Aorta (tissue), 5 donors: ENCODE measurements at places on chromosomes 5 and 9. TPM values are rescaled to one million over a fixed set of nuclear protein-coding genes. Genes with fewer than 3 reads are reported as not detected.

The FSTL4 gene
- total RNA-seq = 0.42 TPM

The ENTPD2 gene
- total RNA-seq = 1.7 TPM

The SPATA31C1 gene
- total RNA-seq = not detected

The BTNL8 gene
- 0.29 TPM for total RNA-seq

The GRIN1 gene
- total RNA-seq = not detected

The OR1L6 gene
- total RNA-seq = not detected

The GADD45G gene
- 4.7 TPM for total RNA-seq

The PAIP2 gene
- total RNA-seq = 82.1 TPM

The FGFR4 gene
- 0.57 TPM for total RNA-seq

The IFNA2 gene
- not detected for total RNA-seq

The ERBIN gene
- 64.0 TPM for total RNA-seq

The GDA gene
- total RNA-seq = not detected

The ARHGEF37 gene
- 18.0 TPM for total RNA-seq

The MXD3 gene
- total RNA-seq = 9.2 TPM

The PCDHGA4 gene
- total RNA-seq = 7.1 TPM

The SPINK7 gene
- not detected for total RNA-seq

GRCh38 chr5:147539053-147539452, 29.2 kb upstream of the DPYSL3 start:
- no peak for DNase-seq

DNA sequence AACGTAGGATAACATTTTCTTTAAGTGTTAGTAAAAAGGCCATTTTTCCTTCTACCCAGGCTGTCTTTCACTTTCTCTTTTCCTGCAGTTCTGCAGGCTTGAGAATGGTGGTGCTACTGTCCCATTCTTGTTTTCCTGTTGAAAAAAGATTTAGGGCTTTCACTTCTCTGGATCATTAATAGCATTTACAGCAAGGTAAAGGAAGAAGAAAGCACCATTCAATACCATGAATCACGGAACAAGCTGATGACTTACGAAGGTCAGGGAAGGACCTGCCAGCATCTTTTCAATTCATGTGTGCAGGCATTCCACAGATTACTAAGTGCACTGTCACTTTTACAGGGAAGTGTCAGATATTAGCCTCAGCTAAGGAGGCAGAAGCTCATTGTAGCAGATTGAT, 292.8 kb downstream of the YTHDC2 start:
- no peak for DNase-seq

DNA sequence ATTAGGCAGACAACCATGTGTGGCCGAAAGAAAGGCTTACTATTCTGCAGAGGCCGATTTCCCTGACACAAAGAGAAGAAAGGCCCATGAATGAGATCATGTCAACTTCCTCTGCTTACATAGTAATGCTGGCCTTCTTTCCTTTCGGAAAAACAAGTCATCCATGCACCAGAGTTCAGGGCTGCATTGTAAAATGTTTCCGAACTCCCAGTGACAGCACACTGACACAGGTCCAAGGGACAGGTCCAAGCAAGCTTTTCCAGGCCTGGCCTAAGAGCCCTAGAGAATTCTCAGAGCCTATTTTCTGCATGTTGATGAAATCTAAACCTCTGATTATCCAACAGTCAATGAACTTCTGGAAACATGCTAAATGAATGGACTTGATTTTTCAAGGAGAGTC, 140.9 kb downstream of the ZNF608 start:
- DNase-seq = no peak

DNA sequence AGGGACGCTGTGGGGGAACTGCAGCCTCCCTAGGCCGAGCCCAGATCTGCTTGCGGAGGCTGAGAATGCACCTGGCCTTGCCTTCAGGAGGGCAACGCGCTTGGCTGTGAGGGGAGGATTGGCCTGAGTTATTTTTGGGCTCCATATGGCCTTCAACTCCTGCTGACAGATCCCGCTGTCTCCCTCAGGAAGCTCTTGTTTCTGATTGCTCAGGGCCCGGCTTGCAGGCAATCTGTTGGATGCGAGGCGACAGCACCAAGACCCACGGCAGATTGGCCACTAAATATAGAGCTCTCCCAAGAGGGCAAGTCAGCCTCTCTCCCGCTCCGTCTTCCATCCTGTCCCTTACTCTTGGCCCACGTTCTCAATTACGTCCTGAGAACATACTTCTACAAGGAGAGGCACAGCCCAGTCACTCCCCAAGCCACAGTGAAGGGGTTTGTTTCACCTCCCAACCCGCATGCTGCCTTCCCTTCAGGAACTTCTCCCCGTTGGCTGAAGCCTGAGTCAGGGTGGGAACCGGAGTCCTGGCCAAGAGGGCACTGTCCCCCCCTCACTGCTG, 53.6 kb downstream of the RASGEF1C start:
- DNase-seq = peak; percentile 57

DNA sequence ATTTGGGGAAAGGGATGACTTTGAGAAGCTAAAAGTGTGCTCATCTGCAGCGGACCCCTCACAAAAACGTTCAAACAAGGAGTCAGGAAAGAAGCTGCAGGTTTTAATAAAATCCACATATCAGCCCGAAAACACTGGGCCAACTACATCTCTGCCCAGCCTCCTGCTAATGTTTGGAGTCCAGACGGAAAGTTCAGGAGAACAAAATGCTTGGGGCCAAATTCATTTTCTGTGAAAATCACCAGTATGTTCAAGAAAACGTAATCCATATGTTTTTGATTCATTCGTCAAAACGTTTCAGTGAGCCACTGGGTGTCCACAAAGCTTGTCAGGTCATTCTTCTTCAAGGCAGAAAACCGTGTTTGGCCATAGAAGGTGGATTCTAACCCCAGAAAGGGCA, 87.5 kb upstream of the GAS1 start:
- DNase-seq = no peak

DNA sequence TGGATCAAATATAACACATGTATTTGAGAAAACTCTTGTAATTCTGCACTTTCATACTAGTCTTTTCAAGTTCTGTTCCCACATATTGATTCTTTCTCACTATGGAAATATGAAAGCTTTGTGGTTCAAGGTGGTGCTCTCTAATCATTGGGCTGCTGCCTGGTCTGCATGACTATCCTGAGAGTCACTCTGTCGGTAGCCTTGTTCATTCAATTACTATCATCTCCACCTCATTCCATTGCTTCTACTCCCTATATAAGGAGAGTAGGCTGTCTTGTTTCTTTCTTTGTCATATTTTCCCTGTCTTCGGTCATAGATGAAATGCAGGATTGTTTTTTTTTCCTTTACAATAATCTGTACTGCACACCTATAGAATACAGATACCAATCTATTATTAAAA, 341.4 kb upstream of the ACTBL2 start:
- no peak for DNase-seq

DNA sequence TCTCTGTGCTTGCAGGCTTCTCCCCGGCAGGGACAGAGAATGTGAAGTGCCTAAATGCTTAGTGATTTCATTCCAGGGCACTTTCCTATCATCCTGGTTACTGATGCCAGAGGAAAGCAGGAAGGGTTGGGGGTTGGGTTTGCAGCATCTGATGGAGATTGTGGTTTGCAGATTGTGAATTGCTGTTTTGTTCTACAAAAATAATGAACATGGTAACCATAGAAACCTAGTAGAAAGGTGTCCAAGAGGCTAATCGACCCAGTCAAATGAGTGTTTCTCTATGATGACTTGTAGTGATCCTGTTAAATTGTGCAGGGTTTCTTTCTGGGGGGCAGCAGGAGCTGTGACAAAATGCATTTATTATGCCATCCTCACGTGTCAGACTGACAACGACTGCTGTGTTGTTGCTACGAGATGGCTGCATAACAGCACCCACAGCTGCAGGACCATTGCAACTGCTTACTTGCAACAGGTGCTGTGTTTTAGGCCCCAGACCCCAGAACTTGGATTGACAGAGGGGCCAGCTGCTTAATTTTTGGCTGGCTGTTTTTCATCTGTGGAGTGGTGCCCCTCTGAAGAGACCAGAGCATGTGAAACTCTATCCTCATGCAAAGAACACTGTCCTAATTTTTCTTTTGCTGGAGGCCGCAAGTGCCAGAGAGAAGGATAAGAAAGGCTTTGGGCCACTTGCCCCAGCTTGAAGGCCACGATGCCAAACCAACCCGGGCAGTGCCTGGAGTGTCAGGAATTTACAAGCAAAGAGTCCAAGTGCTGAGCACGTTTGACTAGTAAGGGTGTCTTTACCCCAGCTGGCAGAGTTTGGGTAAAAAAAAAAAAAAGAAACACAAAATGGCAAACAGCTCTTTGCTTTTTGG, 397.8 kb downstream of the GADD45G start:
- DNase-seq = no peak

DNA sequence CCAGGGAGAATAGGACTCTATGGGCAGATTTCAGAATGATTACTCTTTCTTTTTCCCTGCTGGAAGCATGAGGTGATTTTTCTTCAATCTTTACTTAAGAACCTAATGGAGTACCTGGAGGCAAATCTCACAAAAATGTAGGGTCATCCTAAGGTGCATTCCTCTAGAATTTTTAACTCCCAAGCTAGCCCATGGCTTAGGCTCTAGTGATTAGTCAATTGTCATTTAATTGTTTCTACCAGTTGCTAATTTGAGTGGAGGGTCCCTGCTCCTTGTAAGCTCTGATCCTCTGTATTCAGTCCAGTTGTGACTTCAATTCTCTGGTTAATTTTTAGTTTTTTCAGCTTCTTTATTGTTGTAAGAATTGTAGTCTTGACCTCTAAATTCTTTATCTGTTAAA, 467.0 kb downstream of the HTR1A start:
- no peak for DNase-seq

GRCh38 chr9:16447946-16448345, 422.5 kb downstream of the BNC2 start:
- no peak for DNase-seq

DNA sequence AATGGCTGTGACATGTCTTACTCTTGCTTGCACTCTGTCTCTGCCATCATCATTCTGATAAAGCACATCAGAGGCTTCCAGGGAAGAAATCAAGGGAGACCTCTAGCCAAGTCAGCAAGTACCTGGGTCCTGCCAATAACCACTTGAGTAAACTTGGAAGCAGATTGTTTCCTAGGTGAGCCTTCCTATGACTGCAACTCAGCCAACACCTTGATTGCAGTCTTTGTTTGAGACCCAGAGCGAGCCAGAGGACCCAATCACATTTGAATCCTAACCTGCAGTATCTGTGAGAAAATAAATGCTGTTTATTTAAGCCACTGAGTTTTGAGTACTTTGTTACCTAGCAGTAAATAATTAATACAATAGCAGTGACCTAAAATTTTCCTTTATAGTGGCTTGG, 356.8 kb upstream of the CHD1 start:
- DNase-seq = no peak

- DNase-seq = no peak
Observed at GRCh38 chr9:29389421-29389820, 1816.1 kb upstream of the C9orf72 start.

DNA sequence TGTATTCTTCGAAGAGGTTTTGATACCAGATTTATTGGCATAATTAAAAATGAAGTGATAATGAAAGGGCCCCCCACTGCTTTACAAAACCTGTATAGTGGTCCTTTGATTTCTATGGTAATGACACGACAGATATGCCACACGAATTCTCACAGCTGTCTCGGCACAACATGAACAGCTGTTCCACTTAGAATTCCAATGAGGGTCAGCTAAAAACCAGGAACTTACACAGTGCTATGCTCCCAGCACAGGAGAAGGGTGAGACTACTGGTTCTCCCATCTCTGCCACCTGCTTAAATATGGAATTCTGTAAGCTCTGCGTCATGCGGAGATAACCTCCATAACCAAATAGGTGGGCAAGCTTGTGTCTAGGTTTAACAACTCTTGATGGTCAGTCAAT, 183.0 kb upstream of the EFNA5 start:
- no peak for DNase-seq

DNA sequence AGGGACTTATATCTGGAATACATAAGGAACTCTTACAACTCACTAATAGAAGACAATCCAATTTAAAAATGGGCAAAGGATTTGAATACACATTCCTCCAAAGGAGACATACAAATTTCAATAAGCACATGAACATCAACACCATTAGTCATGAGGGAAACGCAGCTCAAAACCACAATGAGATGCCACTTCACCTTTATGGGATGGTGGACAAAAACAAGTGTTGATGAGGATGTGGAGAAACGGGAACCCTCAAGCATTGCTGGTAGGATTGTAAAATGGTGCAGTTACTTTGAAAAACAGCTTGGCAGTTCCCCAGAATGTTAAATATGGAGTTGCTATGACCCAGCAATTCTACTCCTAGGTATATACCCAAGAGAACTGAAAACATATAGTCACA, 72.7 kb upstream of the IER5L start:
- DNase-seq = no peak

DNA sequence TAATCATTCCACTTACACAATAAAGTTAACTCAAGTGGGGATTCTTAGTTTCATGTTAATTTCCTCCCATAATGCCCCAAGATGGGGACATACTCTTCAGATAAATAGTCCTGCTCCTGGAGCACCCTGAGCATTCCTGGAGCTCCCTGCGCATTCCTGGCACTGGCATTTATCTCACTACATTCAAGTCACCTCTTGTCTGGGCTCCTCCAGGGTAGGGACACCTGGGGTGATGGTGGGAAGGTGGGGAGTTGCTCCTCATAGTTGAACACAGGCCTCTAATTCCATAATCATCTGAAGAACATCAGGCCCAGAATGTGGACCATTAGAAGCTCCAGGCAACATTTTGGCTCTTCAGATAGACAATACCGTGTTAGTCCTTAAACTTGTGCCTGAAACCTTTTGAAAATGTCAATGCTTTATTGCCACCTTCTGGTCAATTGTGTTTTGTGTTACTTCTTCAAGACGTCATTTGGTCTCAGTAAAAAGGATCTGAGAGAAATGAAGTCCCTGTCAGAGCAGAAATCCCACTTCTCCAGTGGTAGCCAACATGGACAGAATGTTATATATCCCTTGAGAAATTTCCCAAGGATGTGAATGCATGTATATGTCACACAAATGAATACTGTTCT, 14.2 kb upstream of the AGGF1 start:
- DNase-seq = no peak

DNA sequence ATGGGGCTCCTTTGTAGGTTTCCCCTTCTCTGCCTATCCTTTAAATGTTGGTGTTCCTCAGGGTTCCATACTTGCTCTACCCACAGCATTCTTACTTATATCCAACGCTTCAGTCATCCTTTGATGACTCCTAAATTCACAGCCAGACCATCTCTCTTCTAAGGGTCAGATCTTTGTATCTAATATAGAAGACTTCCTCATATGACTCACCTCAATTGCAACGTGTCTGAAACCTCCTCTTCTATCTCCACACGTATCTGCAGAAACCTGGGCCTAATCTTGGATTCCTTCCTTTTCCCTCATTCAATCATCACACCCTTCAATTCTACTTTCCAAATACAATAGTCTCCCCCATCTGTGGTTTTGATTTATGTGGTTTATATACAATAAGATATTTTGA, 68.3 kb downstream of the HMGCR start:
- no peak for DNase-seq
